BE2C (cell line): ENCODE measurements at places on chromosomes 12 and 14.
A peak's percentile ranks its signal among the peaks of the same experiment; 100 is the strongest.

DNA sequence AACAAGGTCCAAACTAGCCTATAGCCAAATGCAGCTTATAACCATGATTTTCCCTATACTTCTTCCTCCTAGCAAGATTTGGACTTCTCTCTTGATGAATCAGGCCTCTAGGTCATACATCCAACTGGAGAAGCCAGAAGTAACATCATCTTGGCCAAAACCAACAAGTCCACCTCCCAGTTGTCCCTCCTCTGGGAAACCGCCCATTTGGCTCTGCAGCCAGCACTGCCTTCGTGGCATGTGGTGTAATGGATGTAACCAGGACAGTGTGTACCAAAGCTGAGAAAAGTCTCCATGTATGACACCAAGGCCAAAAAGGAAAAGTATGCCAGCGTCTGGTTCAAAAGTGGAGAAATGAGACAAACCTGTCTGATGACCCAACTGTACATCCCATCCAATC lies 59.3 kb upstream of the VASH1 start:
- no peak for DNase-seq

- DNase-seq: no peak
Measured at GRCh38 chr12:9727813-9728212, 5.1 kb downstream of the CLECL1 start.

- DNase-seq: no peak
Measured at GRCh38 chr14:33232031-33232430, 293.4 kb downstream of the NPAS3 start.

- no peak for DNase-seq
Measured at GRCh38 chr14:29054119-29054518, 287.5 kb downstream of the FOXG1 start.

DNA sequence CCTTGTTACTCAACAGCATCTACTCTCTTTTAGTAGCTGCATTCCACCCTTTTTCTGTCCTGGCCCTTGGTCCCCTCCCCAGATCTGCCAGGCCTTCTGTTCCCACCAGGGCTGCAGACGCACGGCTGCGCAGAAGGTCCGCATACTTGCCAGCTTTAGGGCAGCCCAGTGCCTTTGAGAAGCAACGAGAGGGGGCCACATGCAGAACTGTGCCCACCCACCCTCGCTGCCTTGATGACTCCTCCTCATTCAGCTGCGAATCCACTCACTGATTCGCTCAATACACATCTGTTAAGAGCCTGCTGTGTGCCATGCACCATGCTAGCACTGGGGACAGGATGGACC lies 39.2 kb downstream of the PRIMA1 start:
- peak; percentile 60 for DNase-seq

DNA sequence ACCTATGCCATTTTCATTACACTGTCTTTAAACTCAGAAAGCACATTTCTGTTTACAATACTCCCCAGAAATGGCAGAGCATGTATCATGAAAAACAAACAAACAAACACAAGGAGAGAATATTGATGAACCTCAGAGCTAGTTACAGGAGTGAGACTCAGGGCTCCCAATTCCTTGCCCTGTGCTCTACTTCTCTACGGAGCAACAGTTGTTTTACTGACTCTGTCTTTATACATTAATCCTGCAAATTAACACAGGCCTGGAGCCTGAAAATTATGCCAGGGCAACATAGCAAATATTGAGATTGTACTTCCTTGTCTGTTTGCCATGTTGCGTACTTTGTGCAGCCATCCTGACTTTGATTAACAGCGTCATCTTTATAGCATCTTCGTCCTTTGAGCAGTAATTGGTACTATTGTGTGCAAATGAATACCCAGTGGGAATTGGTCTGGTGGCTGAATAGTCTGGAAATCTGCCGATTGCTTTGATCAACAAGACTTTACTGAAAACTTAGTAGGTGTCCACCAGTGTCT lies 15.2 kb upstream of the AKAP6 start:
- no peak for DNase-seq
